Adipocyte (in vitro differentiated cells): ENCODE measurements at places on chromosomes 2 and 18.

DNA sequence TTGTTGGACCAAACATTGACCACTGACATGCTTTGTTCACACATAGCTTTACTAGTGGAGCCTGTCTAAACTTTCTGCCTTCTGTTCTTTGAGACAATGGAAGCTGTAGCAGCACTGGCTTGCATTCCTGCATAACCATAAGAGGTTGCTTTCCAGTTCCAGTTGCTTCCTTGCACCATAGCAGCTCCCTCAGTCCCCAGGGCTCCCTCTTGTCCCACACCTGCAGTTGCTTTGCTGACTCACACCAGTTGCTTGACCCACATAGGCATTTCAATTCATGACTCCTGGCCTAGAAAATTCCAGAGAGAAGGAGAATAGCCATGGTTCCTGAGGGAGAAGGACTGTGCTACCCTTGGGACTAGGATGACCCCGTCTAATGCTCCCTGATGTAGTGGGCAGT, 20.9 kb downstream of the SGPP2 start:
- no peak for DNase-seq

GRCh38 chr2:128573531-128573930, 254.9 kb upstream of the HS6ST1 start:
- no peak for DNase-seq

GRCh38 chr2:126808929-126809328, 89.8 kb upstream of the TEX51 start:
- no peak for DNase-seq

GRCh38 chr2:240292035-240292574, 143.4 kb upstream of the GPC1 start:
- DNase-seq, result no peak

GRCh38 chr18:59500765-59501164, 141.7 kb upstream of the LMAN1 start:
- no peak for DNase-seq

- no peak for DNase-seq
These were observed 440.8 kb downstream of the RNF144A start for GRCh38 chr2:7357993-7358392.

- no peak for DNase-seq
These were observed 6.3 kb upstream of the GAL3ST2 start for GRCh38 chr2:241770185-241770935.

- DNase-seq, result no peak
These were observed 36.6 kb upstream of the NDUFV2 start for GRCh38 chr18:9065864-9066263.

- no peak for DNase-seq
These were observed 540.0 kb upstream of the ZEB2 start for GRCh38 chr2:145059914-145060313.

DNA sequence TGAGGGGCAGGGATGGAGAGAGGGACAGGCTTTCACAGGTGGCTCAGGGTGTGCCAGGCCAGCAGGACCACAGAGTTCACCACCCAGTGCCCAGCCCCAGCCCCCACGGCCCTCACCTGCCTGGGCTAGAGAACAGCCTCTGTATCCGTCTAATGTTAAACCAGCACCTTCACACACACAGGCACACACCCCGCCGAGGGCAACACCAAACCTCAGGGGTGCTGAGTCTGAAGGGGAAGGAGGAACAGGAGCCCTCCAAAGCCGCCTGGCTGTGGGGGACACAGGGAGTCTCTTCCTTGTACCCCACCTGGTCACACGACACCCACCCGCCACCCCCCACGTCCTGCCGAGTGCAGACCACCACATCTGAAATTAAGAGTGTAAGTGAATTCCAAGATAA, 205.8 kb upstream of the SALL3 start:
- DNase-seq, result no peak

GRCh38 chr2:49719241-49719640, 564.9 kb upstream of the FSHR start:
- no peak for DNase-seq

GRCh38 chr2:200350850-200351285, 44.4 kb downstream of the SPATS2L start:
- DNase-seq, result peak; percentile 71

- no peak for DNase-seq
These were observed 510.9 kb upstream of the NRP2 start for GRCh38 chr2:205171261-205171940.

DNA sequence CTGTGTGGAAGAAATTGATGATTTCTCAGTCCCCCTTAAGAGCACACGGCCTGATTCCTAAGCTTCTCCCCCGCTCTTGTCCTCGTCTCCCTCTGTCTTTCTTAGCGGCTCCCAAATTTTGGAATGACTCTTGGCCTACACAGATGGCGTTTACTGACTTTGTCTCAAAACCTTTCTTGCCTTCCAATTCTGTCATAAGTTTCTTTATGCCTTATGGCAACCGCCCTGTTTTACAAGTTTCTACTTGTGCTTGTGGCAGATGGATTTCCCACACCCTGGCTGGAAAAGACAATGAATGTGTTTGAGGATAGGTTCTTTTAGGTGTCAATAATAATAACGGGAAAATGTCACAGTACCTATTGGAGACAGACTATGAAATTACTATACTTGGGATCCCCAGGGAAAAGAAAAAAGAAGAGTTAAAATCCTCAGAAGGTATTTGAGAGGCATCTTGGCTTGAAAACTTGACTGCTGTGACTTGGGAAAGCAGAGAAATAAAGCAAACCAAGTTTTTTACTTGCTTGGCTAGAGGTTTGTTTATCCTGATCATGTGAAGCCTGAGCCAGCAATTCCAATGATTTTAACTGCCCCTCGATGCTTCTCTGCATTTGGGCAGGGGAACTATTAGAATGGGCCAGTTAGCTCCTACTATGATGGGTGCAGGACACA, 276.4 kb downstream of the HRH4 start:
- no peak for DNase-seq

DNA sequence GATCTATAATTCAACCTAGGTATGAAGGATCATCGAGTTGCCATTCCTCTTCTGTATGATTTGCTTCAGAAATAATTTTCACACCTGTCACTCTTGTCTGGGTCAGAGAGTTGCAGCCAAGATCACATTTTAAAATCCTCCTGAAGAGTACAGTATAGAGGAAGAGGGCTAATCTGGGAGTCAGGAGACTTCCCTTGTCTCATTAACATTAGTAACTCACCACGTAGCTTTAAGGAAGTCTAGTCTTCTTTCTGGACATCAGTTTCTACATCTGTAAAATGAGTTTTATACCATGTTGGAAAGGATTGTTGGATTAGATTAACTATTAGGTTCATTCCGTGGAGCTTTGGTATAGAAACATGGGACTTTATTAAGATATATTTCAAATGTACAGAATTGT, 109.4 kb downstream of the TDRD15 start:
- no peak for DNase-seq

DNA sequence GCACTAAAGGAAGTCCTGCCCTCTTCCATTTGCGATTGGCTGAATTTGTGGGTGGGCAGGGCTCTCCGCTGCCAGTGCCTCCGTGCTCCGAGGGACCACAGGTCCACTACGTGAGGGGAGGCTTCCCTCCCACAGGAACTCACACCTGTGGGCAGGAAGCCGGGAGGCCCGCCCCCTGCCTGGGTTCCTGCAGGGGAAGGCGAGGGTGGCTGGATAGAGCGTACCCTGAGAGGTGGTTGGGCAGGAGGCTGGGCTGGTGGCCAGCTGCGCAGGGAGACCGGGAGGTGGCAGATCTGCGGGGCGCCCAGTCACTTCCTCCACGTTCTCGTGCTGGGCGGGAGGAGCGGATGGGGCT, 47.0 kb upstream of the PTH2R start:
- DNase-seq, result no peak

- no peak for DNase-seq
These were observed 360.0 kb downstream of the RND3 start for GRCh38 chr2:150127346-150127990.

DNA sequence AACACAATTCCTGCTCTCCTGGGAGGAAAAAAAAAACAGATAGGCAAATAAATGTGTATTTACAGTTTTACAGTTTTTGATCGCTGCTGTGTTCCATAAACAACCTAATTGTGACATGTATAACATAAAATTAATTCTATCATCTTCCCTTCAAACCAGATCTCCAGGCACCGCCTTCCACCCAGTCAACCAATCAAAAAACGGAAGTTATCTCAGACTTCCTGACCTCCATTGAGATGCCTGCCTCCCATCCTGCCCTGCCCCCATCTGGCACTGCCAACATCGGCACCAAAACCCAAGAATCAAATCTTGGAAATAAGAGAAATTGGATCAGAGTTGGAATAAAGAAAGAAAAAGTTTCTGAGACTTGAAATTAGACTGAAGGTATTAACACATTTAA, 3.1 kb upstream of the RIOK3 start:
- no peak for DNase-seq

DNA sequence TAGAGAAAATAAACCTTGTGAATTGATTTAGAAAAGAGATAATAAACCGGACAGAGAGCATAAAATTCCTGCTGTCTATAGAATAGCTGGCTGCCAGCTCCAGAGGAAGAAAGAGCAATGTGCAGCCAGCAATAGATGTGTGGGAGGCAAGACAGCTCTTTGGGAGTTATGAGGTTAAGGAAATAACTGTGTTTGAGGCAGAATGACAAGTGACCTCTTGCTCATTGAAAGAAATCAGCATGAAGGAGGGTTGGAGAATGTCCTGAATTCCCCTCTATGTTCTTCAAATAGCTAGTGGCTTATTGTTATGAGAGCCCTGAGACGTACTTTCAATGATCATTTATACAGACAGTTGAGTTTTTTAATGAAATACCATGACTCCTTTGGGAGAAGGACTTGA, 1009.9 kb upstream of the NXPH2 start:
- no peak for DNase-seq

- DNase-seq, result no peak
These were observed 10.3 kb downstream of the AQP12A start for GRCh38 chr2:240701736-240702639.

GRCh38 chr2:1738646-1739302, 5.5 kb downstream of the PXDN start:
- no peak for DNase-seq

GRCh38 chr2:145040433-145040832, 520.5 kb upstream of the ZEB2 start:
- DNase-seq, result peak; percentile 57

DNA sequence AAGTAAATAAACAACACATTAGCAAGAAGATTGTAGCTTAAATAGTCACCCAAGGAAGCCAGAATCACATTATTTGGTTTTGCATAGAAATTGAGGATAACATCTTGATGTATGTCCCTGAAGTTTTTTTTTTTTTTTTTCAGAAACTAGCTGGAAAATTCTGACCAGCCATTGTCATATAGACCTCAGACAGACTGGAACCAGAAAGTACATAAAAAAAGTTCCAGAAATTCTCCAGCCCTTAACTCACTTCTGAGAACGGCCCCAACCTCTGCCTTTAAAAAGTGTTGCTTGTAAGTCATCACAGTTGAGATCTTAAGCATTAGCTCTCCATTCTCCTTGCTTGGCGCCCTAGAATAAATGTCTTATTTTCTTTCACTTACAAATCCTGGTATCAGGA, 350.5 kb downstream of the CCDC85A start:
- peak; percentile 64 for DNase-seq

GRCh38 chr2:190105554-190105953, 43.0 kb upstream of the MSTN start:
- DNase-seq, result peak; percentile 17

- DNase-seq, result no peak
These were observed 222.3 kb downstream of the IKZF2 start for GRCh38 chr2:212929116-212929515.

- DNase-seq, result no peak
These were observed 30.1 kb downstream of the PLEKHA3 start for GRCh38 chr2:178510384-178510783.

GRCh38 chr2:34899079-34899478, 1300.0 kb upstream of the FAM98A start:
- DNase-seq, result no peak

GRCh38 chr18:24014986-24015638, 558 bp downstream of the TTC39C start:
- DNase-seq, result peak; percentile 97

- no peak for DNase-seq
These were observed 22.6 kb downstream of the MRPL44 start for GRCh38 chr2:223979730-223980396.

GRCh38 chr2:42914314-42914713, 121.9 kb upstream of the HAAO start:
- DNase-seq, result no peak

- DNase-seq, result no peak
These were observed 137.6 kb downstream of the NCK2 start for GRCh38 chr2:105882341-105882740.

DNA sequence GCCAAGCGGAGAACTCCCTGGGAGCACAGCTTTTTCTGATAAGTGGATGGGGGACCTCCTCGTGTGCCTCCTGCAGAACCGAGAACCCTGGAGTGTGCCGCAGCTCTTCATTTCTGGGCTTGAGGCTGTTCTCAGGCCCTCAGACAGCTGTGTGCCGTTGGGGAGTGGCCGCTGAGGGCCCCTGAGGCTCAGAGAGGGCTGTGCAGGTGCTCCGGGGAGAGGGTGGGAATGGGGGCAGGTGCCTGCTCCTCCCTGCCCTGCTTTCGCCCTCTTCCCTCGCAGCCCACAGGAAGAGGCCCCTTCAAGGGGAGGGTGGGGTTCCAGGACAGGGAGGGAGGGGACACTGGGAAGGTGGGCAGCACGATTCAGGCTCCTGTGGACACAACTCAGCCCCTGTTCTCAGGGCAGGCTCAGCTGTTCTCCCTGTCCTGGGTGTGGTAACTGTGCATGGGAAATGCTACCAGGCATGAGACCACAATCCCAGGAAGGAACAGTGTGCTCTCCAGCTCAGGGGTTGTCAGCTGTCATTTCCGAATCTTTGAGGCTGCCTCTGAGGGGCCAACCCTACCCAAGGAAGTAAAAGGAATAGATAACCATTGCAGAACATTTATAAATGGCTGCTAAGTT, 11.3 kb downstream of the LCT start:
- DNase-seq, result no peak

DNA sequence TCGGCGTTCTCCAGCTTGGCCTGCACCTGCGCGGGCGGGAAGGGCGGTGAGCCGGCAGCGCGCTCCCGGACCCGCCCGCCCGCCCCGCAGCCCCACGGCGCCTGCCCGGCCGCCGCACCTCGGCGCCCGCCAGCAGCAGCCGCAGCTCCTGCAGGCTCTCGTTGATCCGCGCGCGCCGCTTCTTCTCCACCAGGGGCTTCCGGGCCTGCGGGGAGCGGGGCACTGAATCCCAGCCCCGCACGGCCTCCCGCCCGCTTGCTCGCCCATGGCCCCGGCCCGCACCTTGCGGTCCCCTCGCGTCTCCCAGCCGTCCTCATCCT, 335 bp downstream of the HES6 start:
- peak; percentile 49 for DNase-seq
